NCI-H524 treated with DMSO at 0.1 percent for 48 hours (cell line): ENCODE measurements at places on chromosomes 2 and 18.

GRCh38 chr2:196985511-196986183 lies 59.1 kb upstream of the PGAP1 start:
- DNase-seq = no peak

GRCh38 chr2:1752751-1753150 lies 8.4 kb upstream of the PXDN start:
- DNase-seq = no peak

DNA sequence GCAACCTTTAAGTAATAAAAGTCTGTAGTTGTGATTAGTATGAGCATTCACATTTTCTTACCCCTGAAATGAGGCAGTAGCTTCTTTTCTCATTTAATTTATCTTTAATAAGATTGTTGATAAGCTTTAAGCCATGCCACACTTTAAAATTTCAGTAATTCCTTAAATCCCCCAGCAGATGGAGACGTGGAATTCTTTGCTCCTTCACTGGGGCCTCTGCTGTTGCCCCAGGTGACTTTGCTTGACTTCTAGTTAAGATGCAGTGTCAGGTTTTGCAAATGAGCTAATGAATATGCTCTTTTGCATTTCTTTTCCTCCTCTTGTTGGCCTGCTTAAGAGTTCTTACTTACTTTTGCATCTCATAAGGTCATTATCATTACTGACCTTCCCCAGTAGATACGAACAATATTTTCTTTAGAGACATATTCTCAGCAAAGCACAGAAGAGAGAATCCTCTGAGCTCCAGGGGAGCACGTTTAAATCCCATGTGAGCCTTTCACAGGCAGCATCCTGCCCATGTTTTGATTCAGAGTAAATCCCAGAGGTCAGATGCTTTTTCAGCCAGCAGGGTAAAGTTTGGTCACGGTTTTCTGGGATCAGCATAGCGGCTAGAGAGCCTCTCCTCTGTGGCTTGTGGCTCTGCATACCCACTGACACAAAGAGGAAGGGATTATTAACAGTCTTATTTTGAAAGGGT lies 222.9 kb downstream of the PTPRM start:
- no peak for DNase-seq

- no peak for DNase-seq
Measured at GRCh38 chr2:112173646-112174319, 35.6 kb downstream of the FBLN7 start.

GRCh38 chr2:44747794-44748193 lies 193.7 kb upstream of the SIX3 start:
- DNase-seq = no peak

GRCh38 chr2:232387451-232388171 lies 9.1 kb downstream of the ALPP start:
- no peak for DNase-seq

GRCh38 chr18:34126121-34126520 lies 98.6 kb downstream of the NOL4 start:
- DNase-seq = no peak

GRCh38 chr2:47096451-47096850 lies 58.7 kb downstream of the STPG4 start:
- DNase-seq = no peak

DNA sequence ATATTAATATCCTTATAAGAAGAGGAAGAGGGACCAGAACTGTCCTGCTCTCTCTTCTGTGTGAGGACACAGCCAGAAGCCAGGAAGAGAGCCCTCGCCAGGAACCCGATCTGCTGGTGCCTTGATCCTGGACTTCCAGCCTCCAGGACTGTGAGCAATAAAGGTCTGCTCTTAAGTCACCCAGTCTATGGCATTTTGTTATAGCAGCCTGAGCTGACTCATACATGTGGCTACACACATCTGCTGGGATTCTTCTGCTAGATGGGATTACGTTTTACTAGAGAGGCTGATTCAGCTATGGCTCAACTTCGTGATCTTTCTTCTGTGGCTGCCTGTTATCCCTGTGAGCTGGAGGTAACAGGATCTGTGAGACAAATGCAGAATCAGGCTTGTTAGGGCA lies 29.6 kb downstream of the ARL4C start:
- DNase-seq = no peak

GRCh38 chr2:217383620-217384019 lies 523.8 kb upstream of the TNP1 start:
- no peak for DNase-seq

GRCh38 chr18:22469926-22470247 lies 52.2 kb upstream of the CTAGE1 start:
- no peak for DNase-seq

DNA sequence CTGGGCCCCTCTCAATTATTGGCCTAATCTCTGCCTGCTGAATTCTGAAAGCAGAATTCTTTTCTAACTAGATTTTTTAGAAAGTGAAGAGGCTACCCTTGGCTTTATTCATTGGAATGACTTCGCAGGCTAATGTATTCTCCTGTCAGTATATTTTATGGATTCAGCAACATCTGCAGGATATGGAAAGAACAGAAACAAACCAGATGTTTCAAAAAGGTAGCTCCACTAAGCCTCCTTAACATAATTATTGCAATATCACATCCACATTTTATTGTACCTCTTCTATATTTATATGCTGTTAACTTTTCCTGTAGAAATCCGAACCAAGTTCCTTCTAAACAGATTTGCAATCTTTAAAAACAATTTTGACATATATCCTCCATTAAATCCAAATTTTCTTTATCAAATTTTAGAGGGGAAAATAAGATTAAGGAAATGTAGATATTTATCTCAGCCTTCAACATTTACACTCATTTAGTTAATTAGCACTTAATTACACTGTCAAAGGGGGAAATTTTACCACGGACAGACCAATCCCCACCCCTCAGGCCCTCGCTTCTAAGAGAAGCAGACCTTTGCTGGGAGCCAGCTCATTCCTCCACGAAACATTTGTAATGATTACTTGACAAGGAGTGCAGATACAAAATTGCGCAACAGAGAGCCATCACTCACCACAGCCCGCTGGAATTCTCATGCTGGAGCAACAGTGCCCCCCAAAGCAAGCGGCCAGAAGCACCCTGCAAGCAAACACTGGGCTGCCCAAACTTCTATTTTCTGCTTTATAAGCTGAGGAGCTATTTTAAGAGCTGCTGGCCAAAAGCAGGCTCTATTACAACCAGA lies 253.4 kb downstream of the ETAA1 start:
- peak; percentile 1 for DNase-seq

DNA sequence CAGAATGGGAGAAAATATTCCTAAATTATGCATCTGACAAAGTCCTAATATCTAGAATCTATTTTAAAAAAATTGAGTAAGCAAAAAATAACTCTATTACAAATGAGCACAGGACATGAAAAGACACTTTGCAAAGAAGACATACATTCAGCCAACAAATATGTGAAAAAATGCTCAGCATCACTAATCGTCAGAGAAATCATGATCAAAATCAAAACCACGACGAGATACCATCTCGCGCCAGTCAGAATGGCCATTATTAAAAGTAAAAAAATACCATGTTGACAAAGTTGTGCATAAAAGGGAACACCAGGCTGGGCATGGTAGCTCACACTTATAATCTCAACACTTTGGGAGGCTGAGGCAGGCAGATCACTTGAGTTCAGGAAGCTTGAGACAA lies 63.5 kb downstream of the EVA1A start:
- no peak for DNase-seq

- DNase-seq = no peak
Measured at GRCh38 chr2:11419781-11420180, 46.2 kb downstream of the E2F6 start.

GRCh38 chr18:3529601-3530000 lies 79.6 kb downstream of the TGIF1 start:
- DNase-seq = peak; percentile 78

- DNase-seq = no peak
Measured at GRCh38 chr2:75208738-75209137, 9.4 kb upstream of the TACR1 start.

GRCh38 chr2:168323529-168324021 lies 76.2 kb upstream of the STK39 start:
- DNase-seq = no peak

GRCh38 chr2:64923385-64923710 lies 65.9 kb upstream of the SLC1A4 start:
- no peak for DNase-seq

DNA sequence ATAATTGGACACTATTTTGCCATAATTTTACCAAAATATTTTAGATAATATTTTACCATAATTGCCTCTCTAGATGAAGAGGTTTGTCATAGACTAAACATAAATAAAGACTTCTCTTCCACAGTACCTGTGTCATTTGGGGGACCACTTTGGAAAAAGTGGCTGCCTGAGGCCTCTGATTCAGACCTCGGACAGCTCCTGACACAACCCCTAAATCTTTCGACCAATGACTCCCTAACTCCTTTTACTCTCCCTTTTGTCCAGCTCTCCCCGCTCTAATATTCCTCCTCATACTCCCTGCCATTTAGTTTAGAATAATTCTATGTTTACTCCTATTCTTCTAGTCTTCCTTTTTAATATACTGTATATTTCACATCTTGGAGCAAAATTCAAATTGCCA lies 36.0 kb upstream of the UBE2E3 start:
- DNase-seq = no peak

DNA sequence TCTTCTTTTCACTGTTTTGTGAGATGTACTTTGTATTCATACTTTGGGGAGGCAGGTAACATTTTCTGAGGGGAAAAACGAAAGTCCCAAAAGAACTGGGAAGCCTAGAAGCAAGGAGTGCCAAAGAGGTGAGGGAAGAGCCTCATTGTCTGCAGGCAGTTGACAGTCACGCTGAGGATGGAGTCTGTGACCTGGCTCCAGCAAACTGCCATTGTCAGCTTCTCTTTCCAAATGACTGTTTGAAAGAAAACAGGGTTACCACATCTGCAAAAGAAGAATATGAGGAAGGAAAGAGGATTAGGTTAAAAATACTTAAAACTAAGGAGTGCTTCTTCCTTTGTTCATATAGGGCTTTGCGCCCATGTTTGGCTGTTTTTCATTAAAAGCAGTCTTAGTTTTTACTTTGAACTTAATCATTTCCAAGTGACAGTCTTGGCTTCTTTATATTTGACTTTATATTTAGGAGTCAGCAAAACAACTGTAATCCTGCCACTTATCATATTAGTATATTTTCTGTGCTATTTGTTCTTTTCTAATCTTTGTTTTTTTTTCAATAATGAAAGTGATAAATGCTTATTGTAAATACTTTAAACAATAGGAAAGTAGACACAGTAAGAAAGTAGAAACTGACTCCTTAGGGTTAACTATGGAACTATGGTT lies 35.0 kb downstream of the CERS6 start:
- DNase-seq = no peak

- DNase-seq = no peak
Measured at GRCh38 chr2:79090693-79091092, 2.9 kb upstream of the REG1B start.

- DNase-seq = no peak
Measured at GRCh38 chr2:204885747-204886146, 340.5 kb downstream of the PARD3B start.

DNA sequence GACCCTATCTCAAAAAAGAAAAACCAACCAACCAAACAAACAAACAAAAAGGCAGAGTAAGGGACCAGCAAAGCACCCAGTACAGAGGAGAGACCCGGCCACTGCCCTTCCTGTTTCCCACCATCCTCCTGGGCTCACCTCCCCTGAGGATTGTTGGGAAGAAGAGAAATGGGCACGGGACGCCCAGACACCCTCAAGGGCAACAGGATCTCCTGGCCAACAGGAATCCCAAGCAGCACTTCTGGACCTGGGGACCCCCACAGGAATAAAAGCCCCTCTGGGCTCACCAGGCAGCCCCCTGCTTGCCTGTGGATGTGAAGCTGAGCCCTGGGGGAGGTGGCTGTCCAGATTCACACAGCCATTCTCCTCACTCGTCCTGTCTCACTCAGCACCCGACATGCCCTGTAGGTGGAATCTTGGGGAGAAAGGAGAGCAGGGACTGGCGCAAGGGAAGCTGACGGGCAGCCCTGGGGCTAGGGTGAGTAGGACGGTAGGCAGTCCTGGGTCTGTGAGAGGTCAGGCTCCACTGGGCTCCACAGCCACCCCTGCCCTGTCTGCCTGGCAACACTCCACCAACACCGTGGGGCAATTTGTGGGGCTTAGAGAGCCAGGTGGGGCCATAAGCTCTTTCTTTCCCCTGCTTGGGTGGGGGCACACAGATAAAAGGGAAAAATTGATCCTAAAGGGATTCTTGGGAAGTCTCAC lies 18.0 kb downstream of the KLF11 start:
- no peak for DNase-seq

- DNase-seq = no peak
Measured at GRCh38 chr18:7723558-7723957, 156.4 kb downstream of the PTPRM start.

DNA sequence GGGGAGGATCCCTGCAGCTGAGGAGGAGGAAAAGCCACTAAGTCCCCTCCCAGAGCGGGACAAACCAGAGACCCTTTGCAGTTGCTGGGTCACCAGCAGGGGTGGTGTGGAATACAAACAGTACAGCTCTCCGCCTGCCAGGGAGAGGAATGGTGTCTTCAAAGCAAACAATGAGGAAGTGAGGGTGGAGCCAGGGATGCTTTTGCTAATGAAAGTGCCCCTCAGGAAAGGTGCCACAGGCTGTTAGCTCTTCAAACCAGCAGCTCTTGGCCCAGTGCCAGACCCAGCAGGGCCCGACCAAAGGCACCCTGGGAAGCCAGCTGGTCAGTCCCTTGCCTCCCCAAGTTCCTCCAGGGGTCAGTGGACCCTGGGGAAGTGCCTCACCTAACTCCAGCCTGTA lies 102.8 kb downstream of the HIBCH start:
- DNase-seq = peak; percentile 34

- no peak for DNase-seq
Measured at GRCh38 chr18:27030421-27030820, 154.7 kb downstream of the CHST9 start.

- no peak for DNase-seq
Measured at GRCh38 chr2:39275016-39275415, 31.2 kb upstream of the CDKL4 start.

DNA sequence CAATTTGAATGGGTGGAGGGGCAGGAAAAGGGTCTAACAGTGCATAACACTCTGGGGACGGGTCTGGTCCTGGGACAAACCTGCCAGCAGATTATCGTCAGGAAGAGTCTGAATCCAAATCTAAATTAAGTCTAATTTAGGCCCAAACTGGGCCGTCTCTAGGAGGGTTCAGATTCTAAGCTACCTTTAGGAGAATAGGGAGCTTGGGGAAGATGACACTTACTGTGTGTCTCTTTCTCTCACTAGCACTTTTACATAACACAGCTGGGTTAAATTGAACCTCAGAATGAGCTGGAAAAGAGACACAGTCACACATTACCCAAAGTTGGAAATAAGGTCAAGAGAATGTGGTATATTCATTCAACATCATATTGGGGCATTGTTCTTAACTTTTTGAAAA lies 228.8 kb downstream of the KCNH7 start:
- DNase-seq = no peak

- no peak for DNase-seq
Measured at GRCh38 chr2:131521961-131522781, 5.5 kb upstream of the CCDC74A start.

GRCh38 chr2:219433666-219434467 lies 776 bp upstream of the SPEG start:
- no peak for DNase-seq

DNA sequence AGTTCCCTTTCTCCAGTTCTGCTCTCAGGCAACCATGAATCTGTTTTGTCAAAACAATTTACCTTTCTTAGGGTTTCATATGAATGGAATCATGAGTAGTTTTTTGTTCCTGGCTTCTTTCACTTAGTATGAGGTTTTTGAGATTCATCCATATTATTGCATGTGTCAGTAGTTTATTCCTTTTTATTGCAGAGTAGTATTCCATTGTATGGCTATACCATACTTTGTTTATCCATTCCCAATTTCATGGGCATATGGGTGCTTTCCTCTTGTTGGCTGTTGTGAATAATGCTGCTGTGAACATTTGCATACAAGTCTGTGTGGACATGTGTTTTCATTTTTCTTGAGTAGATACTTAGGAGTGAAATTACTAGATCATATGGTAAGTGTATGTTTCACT lies 46.0 kb downstream of the SANBR start:
- DNase-seq = no peak
